ENCODE measurements at places on chromosomes 1 and 21.

DNA sequence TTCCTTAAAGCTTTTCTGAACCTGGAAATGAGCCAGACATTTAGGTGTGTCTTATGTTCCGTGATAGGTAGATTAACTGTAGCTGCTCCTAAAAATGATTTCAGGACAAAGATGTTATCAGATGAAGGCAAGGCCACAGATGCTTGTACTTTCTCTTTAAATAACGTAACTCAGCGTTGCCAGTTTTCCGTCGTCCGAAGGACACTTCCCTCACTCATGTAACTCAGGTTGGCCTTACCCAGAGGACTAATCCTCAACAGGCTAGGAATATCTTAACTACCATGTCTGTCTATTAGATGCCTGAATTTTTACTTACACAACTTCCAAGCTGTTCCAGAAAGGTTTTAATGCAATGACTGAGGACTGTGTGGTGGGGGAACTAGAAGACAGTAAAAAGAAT is 35.4 kb upstream of the FAM89A start:
- no peak for DNase-seq

- peak; percentile 57 for DNase-seq
Measured at GRCh38 chr1:165894591-165894990, 67.2 kb downstream of the UCK2 start.

DNA sequence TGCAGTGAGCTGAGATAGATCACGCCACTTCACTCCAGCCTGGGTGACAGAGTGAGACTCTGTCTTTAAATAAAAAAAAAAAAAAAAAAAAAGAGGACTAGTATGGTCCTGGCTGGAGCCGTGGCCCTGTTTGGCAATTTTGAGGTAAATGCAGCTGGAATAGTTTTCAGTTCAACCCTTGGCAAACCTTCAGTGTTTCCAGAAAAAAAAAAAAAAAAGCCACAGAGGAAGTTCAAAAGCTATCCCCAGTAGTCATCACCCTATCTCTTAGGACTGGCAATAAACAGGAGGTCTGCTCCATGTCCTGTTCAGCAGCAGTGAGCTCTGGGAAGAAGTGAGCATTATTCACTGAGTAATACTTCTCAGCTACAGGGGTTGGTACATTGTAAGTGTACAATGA is 56.8 kb upstream of the ERRFI1 start:
- peak; percentile 73 for DNase-seq

- peak; percentile 49 for DNase-seq
Measured at GRCh38 chr1:10973552-10973951, 38.9 kb upstream of the TARDBP start.

GRCh38 chr21:31459457-31459856 is 115.4 kb upstream of the TIAM1 start:
- DNase-seq: no peak

DNA sequence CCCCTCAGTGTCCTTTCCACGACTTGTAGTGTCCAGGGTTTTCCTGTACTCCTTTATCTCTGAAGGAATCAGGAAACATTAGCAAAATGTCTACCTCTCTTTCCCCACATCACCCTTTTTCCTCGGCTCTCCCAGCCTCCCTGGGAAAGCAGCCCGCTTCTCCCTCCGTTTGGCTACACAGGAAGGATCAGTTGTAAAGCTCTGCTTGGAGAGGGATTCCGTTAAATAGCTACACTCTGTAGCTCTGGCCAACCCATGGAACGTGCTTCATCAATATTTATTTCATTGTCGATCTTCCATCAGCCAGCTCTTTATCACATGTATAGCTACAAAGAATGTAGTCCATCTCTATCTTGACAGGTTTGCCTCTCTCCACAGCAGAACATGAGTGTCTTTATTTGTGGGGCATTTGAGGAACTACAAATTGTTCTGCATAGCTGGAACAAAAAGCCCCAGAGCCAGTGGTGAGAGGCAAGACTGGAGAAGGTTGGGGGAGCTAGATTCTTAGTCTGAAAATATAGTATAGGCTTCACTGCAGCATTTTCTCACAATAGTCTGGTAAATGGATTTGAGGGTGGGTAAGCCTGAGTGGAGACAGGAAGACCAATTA is 191.8 kb downstream of the SLC35F3 start:
- no peak for DNase-seq

- peak; percentile 22 for DNase-seq
Measured at GRCh38 chr21:45876381-45877170, 105.0 kb upstream of the COL6A1 start.

GRCh38 chr1:110554871-110555801 is 36.2 kb upstream of the KCNA10 start:
- DNase-seq: peak; percentile 18

- peak; percentile 15 for DNase-seq
Measured at GRCh38 chr1:46413596-46413985, 19.5 kb downstream of the FAAH start.

DNA sequence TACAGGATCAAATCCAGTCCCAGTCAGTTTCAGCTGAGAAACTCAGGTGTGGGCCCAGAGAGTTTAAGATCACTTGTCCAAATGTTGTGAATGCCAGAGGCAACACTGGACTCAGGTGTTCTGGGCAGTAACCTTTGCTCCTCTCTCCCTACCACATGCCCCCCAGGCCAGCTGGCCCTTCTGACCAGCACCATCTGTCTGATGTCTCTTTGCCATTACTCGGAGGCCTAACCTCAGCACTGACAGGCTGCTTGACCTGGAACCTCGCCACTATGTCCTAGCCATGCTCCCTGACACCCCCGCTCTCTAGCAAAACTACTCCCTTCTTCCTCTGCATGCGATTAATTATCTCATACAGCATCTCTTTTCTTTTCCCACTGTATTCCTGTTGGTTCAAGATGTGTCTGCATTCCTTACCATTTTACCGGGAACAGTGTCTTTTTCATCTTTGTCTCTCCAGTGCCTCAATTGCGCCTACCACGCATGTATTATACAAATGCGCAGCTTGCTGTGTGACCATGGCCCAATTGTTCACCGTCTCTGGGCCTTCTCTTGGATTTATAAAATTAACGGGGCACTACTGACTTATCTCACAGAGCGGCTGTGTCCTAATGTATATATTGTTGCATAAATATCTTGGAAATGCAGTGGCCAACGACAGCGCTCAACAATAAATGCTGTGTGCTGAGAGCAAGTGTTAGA is 159.5 kb upstream of the IRF2BP2 start:
- no peak for DNase-seq

GRCh38 chr1:84923317-84923716 is 30.3 kb upstream of the LPAR3 start:
- DNase-seq: no peak

GRCh38 chr1:15852828-15853302 is 5.4 kb downstream of the SPEN start:
- no peak for DNase-seq

GRCh38 chr1:11184973-11185372 is 4.2 kb upstream of the ANGPTL7 start:
- DNase-seq: no peak

- no peak for DNase-seq
Measured at GRCh38 chr21:38489271-38489652, 9.0 kb downstream of the ERG start.

DNA sequence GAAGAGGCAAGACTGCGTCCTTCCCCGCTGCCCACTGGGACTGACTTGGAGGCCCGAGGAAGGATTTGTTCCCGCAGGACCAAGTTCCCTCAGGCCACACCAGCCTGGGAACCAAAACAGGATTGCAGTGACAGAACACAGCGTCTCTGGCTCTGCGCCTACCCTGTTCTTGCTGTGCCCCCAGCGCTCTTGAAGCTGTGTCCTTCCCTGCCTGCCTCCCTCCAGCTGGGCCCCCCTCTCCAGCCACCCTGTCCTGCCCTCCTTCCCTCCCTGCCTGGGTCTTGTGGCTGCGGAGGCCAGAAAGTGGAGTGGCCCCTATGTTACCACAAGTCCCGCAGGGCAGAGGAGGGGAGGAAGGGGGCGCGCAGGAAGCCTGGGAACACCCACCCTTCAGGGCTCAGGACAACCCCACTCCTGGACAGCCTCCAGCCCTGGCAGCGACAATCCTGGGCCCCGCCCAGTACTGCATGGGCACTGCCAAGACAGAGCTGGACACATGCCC is 164.9 kb downstream of the DYRK1A start:
- no peak for DNase-seq

DNA sequence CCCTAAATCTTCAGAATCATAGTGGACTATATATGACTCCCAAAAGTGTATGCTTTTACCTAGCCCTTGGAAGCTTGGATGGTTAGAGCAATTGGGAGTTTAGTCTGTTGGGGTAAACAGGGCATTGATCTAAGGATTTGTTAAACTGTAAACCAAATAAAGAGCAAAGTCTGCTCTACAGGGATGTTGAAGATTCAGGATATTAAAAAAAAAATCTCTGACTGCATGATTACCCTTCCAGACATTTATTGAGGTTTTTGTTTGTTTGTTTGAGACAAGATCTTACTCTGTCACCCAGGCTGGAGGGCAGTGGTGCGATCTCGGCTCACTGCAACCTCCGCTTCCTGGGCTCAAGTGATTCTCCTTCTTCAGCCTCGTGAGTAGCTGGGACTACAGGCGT is 31.6 kb downstream of the PBX1 start:
- DNase-seq: no peak

GRCh38 chr1:26154750-26155149 is 4.1 kb upstream of the FAM110D start:
- DNase-seq: no peak

DNA sequence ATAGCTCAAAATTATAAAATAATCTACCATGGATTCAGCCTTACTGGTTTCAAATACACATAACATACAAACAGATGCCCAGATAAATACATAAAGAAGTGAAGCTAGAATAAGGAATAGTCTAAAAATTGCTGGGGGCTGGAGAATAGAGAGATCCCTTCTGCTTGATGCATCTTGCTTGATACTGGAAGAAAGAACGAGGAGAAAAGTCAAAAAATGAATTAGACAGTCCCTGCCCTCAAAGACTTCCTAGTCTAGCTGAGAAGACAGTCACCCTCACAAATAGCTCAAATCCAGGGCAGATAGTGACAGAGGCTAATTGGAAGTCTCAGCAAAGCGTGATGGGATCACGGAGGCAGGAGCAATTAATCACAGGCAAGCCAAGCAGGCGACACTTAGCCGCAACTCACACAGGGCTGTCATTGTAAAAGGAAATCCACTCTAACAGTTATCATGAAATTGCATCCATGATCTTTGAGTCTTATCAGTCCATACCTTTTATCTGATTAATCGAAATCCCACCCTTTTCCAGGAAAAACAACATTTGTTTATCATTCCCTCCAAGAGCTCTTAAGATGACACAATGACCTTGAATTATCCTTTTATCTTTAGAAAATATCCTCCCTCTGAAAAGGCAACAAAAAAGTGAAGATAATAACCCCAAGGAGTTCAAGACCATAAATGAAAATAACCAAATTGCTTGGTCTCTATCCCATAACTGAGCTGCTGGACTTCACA is 59.7 kb upstream of the TIAM1 start:
- DNase-seq: no peak

DNA sequence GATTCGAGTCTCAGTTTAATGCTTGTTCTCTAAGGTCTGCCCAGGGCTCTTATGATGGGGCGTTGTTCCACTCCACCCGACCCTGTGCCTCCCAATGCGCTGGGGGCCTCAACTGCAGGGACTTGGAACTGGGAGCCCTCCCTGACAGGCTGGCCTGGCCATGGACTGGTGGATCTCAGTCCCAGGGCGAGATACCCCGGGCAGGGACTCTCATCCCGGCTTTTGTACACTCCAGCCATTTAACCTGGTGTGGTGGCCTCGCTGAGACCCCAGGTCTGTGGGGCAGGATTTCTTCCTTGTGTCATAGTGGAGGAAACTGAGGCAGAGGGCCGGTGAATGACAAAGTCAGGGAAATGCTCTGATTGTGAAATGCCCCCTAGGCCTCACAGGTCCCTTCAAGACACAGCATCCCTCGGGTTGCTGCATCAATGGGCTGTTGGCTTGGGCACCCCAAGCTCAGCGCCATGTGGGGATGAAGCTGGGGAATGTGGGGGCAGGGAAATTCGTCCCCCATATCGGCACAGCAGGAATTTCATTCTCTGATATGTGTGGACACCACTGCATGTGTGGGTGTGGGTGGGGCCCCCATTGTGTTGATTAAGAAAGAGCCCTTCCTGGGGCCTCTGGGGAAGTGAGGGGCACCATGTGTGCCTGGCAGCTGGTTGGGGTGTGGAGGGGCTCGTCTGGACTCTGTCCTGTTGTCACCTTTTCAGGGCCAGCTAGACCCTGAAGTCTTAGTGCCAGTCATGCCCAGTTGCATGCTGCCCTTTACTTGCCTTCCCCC is 19.9 kb upstream of the ZNF678 start:
- no peak for DNase-seq

DNA sequence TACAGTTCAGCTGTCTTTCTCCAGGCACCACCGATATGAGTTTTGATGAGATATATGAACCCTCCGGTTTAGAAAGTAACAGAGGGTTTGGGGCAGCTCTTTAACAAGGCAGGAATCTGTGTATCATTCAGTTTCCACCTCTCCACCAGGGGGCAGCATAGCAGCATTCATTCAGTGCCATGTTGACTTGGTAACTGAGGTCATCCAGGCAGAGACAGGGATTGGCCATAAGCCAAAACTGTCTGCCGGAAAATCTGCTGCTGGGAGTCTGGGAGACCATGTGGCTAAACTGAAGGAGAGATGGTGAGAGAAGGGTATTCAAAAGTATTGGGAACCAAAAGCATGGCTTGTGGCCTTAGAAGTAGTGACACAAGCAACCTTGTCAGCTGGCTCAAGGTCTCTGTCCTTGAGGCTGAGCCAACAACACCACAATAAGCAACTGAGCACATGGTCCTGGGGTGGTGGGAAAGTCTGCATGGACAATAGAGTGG is 98.5 kb downstream of the LMX1A start:
- peak; percentile 52 for DNase-seq

DNA sequence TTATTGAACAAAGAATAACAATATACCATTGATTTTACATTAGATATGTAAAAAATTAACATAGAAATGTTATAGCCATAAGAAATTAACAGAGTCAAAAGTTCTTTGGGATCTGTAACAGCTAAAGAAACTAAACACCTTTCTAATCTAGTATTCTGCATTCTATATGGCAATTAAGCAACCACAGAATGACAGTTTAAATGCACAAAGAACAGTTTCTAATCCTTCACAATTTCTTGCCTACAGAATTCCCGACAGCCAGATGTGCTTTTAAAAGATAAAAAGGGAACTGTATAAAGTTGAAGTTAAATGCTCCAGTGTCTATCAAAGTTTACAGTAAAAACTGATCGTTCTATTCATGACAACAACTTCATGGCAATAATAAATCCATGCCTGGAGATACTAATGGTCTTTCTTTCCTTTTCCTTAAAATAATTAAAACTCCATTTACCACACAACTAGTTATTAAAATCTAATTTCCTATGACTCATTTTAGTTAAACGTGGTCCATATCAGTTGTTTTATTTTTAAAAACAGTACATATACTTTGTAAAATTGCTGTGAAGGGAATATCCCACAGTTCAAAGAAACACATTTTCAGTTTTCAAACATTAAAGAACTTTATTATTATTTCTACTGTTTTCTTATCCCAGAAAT is 110.2 kb downstream of the EIF4G3 start:
- DNase-seq: no peak

Data from fibroblast of skin of scalp (primary cell).